ELF-1 (cell line): ENCODE measurements at places on chromosomes 4 and X.
A peak's percentile ranks its signal among the peaks of the same experiment; 100 is the strongest.

DNA sequence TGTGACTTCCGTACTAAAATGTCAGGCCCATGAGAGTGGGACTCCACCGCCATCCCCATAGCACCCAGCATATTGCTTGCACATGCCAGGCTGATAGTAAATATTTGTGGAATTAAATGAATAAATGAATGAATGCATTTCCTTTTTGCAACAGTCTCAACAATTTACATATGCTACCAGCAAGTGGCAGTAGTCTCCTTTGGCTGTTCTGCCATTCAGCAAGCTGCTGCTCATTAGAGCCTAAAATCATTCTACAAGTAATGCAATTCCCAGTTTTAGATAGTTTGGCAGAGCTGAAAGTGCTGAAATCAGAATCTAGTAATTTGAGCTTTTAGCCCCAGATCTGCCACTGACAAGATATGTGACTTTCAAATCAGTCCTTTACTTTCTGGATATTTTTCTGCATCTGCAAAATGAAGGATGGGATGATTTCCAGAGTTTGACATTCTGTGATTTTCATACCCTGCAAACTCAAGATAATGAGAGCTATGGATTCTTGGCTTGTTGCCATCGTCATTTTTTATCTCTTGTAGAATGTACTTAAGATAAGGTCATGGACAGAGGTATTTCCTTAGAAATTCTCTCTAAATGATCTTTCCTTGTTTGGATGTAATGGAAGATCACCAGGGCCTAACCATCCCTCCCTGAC, 35.7 kb upstream of the INTS6L start:
- no peak for DNase-seq

DNA sequence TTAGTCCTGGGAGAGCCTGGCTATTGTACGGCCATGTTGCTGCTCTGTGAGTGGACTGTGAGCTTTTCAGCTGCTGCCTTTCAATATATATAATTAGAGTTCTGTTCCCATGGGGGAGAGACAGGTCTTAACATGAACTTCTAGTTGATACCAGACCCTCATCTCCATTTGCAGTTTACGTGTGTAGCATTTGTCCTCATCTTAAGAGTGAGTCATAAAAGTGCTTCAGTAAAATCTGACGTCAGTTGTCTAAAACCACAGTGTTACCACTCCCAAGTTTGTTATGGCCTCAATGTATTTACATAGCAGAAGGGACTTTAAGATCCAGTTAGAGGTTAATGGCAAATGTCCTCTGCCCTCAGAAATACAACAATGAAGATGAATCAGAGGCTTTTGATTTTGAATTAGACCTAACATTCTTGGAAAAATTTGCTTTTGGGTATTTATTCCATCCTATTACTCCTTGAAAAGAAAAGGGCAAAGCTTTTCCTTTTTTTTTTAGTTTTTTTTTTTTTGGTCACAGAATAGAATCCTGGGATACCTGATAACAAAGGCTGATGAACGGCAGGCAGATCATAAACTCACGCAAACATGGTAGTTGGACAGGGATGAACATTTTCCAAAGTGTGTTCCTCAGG, 38.6 kb downstream of the PHOX2B start:
- DNase-seq = no peak

DNA sequence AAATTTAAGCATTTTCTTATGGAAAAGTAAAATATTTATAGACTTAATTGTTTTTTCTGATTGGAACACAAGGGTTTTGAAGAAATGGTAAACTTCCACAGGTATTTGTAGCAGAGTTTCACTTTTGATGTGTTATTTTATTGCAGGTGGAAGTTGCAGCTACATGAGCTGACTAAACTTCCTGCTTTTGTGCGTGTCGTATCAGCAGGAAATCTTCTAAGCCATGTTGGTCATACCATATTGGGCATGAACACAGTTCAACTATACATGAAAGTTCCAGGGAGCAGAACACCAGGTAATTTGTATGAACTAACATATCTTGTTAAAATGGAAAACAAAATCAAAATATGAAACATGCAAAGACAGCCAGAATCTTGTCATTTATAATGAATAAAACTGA, 117.4 kb downstream of the DIPK2B start:
- no peak for DNase-seq

GRCh38 chr4:4950561-4951290, 68.5 kb downstream of the CYTL1 start:
- DNase-seq = no peak

DNA sequence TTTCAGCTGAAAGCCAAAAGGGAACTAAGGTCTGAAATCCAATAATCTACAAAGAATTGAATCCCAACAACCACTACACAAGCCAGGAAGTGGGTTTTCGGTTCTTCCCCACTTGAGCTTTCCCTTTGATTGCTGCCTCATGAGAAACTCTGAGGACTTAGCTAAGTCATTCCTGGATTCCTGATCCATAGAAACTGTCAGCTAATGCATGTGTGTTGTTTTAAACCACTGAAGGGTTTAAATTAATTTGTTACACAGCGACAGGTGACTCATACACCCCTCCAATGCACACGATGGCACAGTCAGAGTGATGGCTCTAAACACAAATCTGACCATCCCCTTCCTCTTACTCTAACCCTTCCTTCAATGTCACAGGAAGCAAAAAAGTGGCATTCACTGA, 282.9 kb downstream of the RAB28 start:
- no peak for DNase-seq

DNA sequence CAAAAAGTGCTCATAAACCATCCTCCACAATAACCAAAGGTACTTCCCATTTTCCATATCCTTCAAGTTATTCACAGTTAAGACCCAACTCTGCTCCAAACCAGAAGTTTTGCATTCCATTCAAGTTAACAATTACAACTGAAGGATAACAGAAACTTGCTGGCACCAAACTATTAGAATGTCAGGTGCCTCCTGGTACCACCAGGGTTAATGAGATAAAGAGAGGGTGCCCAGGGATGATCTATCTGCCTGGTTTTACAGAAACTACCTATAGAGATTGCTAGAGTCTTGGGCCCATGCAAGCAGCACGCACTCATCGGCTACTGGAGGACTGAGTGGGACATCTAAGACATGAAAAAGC, 114.6 kb downstream of the RBM47 start:
- no peak for DNase-seq

DNA sequence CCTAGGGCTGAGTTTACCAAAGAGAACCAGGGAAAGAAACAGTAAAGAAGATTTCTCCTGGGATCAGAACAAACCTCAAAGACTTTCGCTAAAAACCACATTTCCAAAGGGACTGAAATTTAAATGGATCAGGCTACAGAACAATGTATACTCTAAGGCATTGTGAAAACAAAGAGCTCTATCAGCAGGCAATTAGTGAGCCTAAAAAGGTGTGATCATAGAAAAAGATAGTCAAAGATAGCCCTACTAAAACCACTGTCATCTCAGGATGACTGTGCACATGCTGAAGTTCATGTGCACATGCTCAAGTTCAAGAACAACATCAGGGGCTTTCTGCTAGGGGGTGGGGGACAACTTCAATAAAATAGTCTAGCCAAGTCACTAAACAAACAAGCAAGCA, 12.9 kb upstream of the SMIM10L2A start:
- DNase-seq = no peak

GRCh38 chr4:13535118-13535517, 9.2 kb downstream of the NKX3-2 start:
- DNase-seq = no peak

DNA sequence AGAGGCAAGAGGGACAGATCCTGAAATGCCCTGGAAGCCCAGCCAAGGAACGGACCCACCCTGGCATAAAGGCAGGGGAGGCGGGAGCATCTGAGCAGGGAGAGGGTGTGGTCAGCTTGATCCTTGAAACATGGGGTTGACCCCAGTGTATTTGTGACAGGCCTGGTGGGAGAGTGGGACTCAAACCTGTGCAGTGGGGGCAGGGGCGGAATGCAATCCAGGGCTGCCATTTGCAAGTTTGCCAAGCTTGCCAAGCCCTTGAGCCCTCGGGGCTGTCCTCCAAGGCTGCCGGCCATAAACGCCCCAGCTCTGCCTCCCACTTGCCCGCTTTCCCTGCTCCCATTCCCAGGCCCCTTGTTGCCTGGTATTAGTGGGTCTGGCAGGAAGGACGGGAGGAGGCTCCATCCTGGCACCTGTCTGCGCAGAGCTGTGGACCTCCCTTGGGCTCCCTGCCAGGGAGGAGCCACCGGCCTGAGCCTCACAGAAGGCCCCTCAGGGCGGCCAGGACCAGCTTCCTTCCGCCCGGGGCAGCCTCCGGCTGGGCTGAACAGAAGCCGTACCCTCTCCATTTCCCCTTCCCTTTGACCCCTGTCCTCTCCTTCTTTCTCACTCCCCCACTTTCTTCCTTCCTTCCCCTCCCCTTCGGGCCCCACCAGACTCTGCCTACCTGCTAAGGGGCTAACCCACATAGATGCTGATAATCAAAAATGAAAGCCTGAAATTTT, 661 bp downstream of the S100P start:
- peak; percentile 23 for DNase-seq
